NCI-H226 (cell line): ENCODE measurements at places on chromosomes 12 and 14.

DNA sequence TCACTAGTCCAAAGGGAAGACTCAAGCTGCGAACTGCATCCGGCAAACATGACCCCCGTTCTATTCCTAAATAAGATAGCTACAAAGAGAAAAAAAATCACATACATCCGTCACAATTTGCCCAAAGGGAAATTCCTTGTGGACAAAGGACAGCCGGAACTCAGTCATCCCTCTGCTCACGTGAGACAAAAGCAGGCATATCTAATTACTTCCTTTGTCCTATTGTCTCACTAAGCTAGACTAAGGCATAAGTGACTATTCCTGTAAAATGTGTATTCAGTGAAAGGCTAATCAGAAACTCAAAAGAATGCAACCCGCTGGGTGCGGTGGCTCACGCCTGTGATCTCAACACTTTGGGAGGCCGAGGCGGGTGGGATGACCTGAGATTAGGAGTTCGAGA lies 27.2 kb upstream of the NINJ2 start:
- no peak for DNase-seq

DNA sequence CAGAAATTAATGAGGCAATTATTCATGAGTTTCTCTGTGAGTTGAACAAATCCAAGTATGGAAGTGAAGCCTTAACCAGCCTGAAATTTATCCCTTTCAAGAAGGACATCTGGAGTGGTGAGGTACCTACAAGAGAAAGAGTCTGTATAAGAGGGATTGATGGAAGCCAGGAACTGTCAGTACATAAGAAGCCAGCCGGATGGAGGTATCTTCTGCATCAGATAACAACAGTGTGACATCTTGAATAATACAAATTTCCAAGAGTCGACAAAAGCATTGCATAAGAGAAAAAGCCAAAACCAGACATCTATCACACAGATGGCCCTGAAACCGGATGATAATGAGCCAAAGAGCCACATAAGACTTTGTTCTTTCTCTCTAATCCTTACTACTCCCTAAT lies 781.2 kb downstream of the FLRT2 start:
- no peak for DNase-seq

DNA sequence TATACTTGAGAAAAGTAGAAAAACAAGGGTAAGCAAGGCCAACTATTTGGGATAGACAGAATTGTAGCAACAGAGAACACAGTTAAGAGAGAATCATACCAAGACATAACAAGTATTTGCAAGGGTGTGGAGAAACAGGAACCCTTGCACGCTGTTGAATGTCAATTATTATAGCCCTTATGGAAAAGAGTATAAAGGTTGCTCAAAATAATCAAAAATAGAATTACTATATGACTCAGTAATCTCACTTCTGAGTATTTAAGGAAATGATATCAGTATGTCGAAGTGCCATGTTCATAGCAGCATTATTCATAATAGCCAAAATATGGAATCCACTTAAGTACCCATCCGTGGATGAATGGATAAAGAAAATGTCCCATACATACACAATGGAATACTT lies 193.3 kb downstream of the PHLDA1 start:
- no peak for DNase-seq

DNA sequence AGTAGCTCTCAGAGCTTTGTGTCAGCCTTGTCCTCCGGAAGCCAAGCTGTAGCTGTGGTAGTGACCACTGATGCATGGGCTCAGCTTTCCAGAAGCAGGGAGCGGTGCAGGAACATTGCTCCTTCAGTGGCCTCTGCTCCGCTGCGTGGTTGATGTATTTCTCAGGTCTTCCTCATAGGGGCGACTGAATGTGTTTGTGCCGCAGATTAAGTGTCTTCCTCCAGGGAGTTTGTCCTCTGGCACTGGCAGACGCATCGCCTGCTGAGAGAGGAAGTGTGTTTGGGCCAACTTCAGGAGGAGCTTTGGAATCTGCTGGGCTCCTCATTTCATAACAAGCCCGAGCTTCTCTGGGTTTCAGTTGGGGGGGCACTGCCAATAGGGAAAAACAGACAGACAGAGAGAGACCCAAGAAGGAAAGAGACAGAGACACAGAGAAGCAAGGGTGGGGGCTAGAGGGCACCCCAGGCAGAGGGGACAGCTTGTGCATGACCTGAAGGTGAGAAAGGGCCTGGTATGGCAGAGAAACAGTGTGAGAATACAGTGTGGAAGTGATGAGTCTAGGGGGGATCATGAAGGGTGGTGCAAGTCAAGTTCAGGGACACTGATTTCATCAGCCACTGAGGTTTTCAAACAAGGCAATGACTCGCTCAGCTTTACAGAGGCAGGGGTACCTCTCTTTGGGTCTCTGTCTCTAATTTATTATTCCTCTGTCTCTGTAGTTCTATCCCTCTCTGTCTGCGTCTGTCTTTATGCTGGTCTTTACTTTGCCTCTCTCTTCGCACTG lies 69.4 kb upstream of the PRIMA1 start:
- DNase-seq = no peak

DNA sequence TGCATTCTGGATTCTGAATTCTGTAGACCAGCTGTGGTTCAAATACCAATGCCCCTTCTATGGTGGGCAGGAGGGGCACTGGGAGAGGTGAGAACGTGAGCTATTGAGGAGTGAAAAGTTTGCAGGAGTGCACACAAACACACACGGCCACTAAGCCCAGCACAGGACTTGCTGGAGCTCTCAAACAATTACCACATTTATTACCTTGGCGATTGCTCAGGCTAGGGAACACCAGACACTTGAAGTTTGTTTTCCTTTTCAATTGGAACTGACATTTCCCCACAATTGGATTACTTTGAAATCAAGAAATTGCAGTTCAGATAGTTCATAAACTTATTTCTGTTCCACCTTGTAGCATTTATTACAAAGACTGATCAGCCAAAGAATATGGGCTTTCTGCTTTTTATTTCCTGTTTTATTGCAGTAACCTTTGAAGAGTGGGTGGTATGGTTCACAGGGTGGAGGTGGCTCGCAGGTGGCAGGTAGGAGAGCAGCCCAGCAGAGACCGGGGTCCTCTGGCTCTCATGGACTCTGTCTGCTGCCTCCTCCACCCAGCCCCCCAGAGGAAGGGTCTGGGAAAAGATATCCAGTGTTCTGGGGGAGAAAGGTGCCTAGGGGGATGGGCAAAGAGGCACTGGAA lies 429.8 kb upstream of the CCDC196 start:
- DNase-seq = no peak

- DNase-seq = no peak
Measured at GRCh38 chr12:54882079-54882478, 27.8 kb downstream of the MUCL1 start.

DNA sequence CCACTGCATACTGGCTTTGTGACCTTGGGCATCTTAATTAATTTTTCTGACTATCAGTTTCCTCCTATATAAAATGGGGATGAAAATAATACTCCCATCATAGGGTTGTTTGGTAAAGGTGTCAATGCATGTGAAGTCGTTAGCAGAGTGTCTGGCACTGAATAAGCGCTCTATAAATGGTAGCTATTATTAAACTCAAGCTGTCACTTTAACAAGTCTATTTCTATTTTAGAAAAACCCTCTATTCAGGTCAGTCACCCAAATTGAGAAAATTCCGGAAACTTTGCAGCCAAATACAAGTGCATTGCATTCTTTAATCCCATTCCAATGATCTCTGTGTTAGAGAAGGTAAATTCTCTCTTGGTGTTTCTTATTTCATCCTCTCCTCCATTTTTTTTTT lies 363.1 kb downstream of the SYT1 start:
- DNase-seq = no peak

DNA sequence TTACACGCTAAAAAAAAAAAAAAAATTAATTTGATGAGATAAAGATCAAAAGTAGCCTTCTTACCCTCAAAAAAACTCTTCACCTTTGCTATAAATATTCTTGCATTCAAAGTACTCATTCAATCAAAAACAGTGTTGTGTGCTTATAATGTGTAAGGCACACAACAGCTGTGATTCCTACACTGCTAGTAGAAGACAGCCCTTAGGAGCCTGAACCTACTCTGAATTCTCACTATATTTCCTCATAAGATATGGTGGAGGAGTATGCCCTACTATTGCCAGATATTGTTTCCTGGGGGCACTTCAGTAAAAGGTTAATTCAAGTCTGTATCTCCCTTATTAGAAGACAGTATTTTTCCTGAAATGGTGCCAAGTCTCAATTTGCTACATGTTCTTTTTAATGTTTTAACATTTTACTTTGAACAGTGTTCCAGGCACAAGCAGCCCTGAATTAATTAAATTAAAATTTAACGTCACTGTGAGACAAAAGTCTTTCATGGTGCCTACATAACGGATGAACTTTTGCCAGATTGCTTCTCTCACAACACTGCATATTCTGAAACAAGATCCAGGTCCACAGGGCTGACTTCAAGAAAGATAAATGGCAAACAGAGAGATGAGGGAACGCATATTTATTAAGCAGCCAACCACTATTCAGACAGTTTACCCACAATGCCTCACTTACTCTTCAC lies 19.3 kb downstream of the PPP2R5E start:
- no peak for DNase-seq

DNA sequence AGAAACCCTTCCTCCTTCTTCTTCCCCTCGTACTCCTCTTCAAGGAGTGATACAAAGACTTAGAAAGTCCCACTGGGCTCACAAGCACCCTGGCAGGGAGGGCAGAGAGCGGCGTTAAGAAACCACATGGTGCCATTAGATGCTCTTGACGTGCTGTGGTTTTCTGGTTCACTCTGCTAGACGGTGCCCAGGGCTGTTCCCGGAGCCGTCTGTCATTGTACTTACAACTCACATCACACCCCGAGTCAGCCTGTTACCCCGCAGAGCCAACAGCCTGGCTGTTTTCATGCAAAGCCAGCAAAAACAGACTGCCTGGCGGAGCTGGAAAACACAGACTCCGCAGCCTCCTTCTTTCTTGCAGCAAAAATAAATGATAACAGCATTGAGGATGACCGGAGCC lies 232.6 kb upstream of the TBX3 start:
- no peak for DNase-seq

- DNase-seq = no peak
Measured at GRCh38 chr12:4303750-4304149, 17.3 kb upstream of the TIGAR start.

DNA sequence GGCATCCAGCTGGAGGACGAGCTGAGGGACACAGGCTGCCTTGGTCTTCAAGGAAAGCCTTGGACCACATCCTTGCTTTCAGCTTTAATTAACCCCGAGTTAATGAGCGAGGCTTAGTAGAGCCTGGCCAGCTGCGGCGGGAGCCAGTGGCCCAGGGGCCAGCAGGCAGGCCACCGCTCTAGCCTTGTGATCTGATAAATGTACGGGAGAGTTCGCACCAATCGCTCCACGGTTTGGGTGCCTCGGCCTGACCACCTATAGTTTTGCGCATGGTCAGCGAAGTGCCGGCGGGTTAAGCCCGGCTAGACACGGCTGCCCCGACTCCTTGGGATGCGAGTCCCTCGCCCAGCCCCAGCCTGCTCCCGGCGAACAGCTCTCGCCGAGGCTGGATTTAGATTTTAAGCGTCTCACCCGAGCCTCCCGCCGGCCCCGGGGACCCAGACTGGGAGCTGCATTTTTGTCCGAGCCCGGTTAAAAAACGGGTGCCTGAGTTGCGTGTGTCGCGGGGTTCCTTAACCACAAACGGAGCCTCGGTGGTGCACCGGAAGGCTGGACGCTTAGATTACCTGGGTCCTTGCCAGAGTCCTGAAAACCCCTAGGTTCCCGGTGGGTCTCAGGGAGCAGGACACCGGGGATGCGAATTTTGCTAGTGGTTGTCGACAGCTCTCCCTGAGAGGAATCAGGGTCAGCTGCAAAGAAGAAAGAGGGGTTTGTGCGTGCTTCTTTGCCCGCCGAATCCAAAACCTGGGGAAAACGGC lies 2.9 kb upstream of the HOXC12 start:
- DNase-seq = no peak

DNA sequence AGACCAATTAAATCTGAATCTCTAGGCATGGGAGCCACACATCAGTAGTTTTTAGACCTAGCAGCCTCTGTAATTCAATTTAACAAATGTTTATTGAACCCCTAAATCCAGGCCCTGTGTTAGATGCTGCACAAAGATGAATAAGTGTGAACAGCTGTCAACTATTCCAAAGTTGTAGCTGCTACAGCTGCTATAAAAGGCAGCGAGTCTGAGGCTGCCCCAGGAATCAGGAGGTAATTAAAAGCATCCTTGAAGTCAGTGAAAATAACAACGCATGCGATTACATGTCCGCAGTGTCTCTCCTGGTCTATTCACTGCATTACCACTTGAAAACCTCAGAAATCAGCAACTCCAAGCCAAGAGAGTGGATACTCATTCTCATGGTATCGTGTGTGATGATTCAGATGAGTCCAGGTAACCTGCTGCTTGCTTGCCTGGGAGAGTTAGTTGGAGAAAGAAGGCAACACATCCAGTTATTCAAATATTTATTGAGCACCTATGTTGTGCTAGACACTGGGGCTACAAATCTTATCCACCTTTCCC lies 34.9 kb upstream of the DDHD1 start:
- DNase-seq = no peak

DNA sequence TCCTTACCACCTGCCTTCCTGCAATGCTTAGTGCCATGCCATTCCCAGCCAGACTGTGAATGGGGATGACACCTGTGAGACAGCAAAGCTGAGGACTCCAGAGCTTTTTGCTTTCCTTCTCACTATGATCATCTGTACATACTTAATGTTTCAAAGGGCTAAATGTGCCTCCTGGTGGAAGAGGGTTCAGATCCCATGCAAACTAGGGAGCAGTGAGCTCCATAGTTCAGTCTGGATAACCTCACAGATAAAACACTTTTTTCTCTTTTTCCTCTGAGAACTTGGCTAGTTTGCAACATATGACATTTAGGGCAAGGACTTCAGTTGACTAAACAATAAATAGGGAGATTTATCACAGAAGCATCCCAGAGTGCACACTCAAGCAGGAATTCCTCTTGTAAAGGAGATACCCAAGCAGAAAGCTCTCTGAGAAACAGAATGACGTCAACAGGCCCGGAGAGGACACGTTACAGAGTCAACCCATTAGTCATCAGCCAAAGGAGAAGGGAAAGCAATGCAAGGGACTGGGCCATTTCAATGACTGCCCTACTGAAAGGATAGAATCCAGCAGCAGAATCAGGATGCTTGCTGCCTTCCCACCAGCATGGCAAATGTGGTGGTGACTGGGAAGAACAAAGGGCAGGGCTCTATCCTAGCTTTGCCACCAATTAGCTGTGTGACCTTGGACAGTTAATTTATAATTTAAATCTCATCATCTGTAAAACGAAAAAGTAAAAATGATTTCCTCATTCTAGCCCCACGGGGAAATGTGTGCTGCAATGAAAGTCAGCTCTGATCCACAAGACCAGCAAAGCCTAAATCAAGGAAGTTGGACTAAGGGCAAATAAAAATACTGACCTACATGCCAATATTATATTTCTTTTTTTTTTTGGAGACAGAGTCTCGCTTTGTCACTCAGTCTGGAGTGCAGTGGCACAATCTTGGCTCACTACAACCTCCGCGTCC lies 80.8 kb upstream of the ACTN1 start:
- DNase-seq = no peak

- no peak for DNase-seq
Measured at GRCh38 chr12:31488737-31489338, 102.1 kb downstream of the DENND5B start.
